NCI-H1092 (cell line): ENCODE measurements at places on chromosomes 12 and 14.

DNA sequence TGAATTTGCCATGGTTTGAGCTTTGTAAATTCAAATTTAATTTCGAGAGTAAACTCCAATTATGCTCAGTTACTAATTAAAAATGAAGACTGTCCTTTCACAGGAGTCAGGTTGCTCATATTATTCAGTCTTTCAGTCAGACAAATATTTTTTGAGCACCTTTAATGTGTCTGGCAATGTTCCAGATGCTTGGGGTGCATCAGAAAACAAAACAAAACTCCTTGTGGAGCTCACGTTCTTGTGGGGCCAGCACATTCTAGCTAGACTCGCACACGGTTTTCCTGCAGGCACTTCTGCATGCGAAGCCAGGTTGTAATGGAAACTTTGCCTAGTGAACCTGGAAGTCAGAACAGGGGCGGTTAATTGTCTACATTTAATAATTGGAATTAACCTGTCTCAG lies 64.0 kb upstream of the ATF1 start:
- DNase-seq, result no peak

DNA sequence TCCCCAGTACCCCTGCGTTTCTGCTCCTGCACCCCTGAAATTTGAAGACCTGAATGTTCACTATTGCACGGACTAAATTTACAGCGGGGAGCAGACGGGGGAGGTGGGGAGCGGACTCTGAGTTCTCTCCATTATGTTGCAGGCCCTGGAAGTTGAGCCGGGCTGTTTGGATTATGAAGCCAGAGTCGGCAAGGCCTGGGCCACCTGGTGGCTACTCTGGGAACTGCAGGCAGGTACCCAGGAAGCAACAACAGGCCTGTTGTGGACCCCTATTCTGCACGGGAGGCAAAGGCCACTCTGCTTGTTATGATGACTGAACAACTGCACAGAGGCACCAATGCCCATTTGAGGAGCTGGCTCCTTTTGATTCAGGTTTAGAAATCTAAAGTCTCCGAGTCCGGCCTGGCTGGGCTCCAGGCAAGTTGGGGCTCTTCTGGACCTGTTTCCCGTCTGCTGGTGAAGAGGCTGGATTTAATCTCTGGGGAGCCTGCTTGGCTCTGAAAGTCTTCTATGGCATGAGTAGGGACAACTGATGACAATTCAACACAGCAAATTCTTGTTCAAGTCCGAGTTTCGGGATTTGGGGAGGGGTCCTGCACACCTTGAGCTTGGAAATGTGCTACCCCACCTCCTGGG lies 34.1 kb upstream of the FAM181A start:
- peak; percentile 22 for DNase-seq

GRCh38 chr12:113135178-113136127 lies at the start of gene RASAL1:
RASAL1 (minus strand) TSS chr12:113135761; CDS start chr12:113135462, 299 bp downstream.
- DNase-seq, result no peak

- no peak for DNase-seq
Observed at GRCh38 chr12:7019043-7019569, 830 bp upstream of the LPCAT3 start.

GRCh38 chr12:5656836-5657235 lies 224.9 kb downstream of the NTF3 start:
- no peak for DNase-seq

GRCh38 chr12:78918268-78918667 lies 53.7 kb downstream of the SYT1 start:
- no peak for DNase-seq

GRCh38 chr12:48556631-48557030 lies 13.2 kb downstream of the LALBA start:
- DNase-seq, result no peak

DNA sequence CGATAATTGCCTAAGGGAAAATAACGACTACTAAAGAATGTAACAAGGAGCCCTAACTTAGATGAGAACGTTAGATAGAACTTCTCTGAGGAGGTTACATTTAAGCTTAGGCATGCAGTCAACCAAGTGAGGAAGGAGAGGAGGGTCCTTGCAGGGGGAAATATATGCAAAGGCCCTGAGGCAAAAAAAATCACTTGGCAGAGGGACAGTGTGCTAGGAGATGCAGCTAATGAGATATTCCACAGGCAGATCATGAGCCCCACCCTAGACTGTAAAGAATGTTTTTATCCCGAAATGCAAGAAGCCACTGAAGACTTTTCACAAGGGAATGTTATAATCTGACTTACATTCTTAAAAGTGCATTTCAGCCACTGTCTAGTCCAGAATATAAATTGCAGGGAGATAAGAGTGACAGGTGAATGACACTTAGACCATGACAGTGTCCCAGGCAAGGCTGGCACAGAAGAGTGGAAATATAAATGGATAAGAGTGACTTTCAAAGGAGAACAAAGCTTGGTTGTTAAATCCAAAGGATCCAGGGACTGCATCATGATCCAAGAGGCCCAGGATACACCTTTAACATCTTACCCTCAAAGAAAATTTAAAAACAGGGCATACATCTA lies 61.0 kb downstream of the PPM1H start:
- DNase-seq, result no peak
